Muscle of leg (tissue), 16 donors: ENCODE measurements at places on chromosomes 1 and 21. TPM values are rescaled to one million over a fixed set of nuclear protein-coding genes. Genes with fewer than 3 reads are reported as not detected.

The MCOLN2 gene
- 0.46 TPM for polyA plus RNA-seq

The SPATA45 gene
- polyA plus RNA-seq, result not detected

The SCAMP3 gene
- polyA plus RNA-seq, result 51.4 TPM

The RAB42 gene
- polyA plus RNA-seq, result 7.5 TPM

The SLC19A2 gene
- polyA plus RNA-seq, result 6.5 TPM

The TTC39A gene
- polyA plus RNA-seq, result 3.6 TPM

The RHBDL2 gene
- polyA plus RNA-seq, result 0.35 TPM

The HORMAD1 gene
- not detected for polyA plus RNA-seq

The SPRR3 gene
- 0.18 TPM for polyA plus RNA-seq

The RHD gene
- 0.74 TPM for polyA plus RNA-seq

The VASH2 gene
- 47.1 TPM for polyA plus RNA-seq

The RYR2 gene
- 3.2 TPM for polyA plus RNA-seq

The HAO2 gene
- polyA plus RNA-seq, result not detected
